ENCODE measurements at places on chromosomes 3 and 15.
A peak's percentile ranks its signal among the peaks of the same experiment; 100 is the strongest.

GRCh38 chr15:80041494-80042253, 17.8 kb upstream of the ZFAND6 start:
- no peak for DNase-seq

DNA sequence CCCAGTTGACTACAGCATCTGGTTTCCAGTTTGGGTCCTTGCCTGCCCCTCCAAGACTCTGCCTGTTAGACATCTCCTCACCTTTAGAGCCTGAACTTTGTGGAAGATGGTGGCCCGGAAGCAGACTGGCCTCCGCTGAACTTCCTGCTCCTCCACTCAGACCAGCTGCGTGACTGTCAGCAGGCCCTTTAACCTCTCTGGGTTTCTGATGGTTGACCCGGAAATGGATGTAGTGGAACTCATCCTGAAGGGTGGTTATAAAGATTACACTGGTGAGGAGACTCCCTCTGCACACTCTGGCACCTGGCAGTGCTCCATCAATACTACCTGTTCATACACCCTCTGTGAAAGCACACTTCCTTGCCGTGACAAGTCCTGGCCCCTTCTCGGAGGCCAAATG, 151.9 kb upstream of the TLE3 start:
- no peak for DNase-seq

GRCh38 chr3:147415874-147416273, 6.7 kb downstream of the ZIC1 start:
- no peak for DNase-seq

- DNase-seq, result no peak
Measured at GRCh38 chr15:35181538-35181937, 96.4 kb upstream of the NANOGP8 start.

DNA sequence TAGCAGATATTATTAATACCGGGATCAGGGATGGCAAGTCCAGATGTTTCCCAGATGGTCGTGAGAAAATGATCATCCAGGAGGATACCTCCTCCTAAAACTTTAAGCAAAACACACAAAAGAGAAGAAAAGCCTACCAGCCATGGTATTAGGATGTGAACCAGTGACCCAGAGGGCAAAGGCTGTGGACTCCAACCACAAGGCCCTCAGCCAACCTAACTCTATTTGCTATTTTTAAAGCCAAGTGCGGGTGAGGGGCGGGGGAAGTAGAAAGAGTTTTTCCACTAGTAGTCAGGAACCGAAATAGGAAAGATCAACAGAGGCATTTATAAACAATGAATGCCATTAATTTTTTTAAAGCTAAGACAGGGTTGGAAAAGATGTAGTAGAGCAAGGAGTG, 77.4 kb downstream of the STAC start:
- no peak for DNase-seq

DNA sequence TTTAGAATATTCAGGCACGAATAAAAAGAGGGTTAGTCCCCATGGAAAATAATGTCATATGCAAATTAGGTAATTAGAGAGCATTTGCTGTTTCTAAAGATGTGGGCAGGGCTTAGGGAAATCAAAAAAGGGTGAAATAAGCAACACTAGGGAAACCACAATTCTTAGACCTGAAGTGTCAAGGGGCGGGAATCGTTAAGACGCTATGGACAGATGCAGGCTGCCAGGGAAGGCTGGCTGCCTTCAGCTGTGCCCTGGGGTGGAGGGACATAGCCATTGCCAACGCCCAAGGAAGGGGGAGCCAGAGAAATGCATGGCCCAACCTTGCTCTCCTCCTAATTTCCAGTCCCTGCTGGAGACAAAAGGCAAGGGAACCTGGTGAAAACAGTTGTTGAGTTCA, 141.7 kb upstream of the PROK2 start:
- DNase-seq, result no peak

- DNase-seq, result no peak
Measured at GRCh38 chr15:25715536-25716413, 147.4 kb downstream of the ATP10A start.

- DNase-seq, result no peak
Measured at GRCh38 chr15:101027273-101027901, 108.2 kb downstream of the LRRK1 start.

- DNase-seq, result peak; percentile 16
Measured at GRCh38 chr15:97959724-97960363, 659 bp upstream of the ARRDC4 start.

DNA sequence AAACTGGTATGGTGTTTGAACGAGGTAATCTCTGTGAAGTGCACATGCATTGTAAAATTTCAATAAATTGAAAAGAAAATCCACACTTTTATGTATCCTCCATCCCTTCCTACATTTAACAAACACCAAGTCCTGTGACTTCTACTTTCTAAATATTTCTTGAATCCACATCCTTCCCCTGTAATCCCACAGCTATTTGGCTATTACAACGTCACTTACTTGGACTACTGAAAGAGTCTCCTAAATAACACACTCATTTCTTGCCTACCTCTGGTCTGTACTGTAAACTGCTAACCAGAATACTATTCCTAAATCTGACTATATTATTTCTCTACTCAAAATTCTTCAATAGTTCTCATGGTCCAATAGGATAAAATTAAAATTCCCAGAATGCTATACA, 176.1 kb downstream of the NEK10 start:
- no peak for DNase-seq

DNA sequence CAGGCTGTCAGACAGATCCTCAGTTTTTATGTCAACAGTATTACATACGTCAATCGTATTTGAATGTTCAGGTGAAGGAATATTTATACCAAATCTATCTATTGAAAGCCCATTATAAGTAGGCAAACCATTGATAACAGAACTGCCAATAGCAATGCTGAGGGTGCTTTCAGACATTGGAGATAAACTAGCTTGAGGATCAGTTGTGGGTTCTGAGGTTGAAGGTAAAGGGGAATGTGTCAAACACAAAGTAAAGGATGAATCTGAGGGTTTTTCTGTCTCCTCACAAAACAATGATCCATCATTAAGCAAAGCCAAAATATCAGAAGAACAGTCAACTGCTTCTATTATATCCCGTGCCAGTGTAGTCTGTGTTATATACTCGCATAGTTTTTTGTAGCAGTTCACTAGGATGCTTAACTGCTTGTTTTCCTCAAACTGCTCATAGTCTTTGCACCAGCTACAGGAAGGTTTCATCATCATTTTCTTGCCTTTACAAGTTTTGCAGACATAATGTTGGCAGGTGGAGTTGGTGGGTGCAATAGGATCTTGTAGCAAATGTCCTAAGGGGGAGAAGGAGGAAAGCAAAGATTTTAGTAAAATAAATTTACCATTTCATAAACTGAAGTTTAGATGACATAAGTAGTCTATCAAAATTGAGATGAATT, 43.8 kb downstream of the MSL2 start:
- DNase-seq, result no peak

- DNase-seq, result no peak
Measured at GRCh38 chr3:127988770-127989557, 63.3 kb upstream of the SEC61A1 start.

GRCh38 chr3:34275811-34276210, 477.4 kb downstream of the PDCD6IP start:
- no peak for DNase-seq

- no peak for DNase-seq
Measured at GRCh38 chr15:32698773-32699390, 18.9 kb upstream of the GREM1 start.

GRCh38 chr3:49006408-49007067, 653 bp upstream of the WDR6 start:
- no peak for DNase-seq

DNA sequence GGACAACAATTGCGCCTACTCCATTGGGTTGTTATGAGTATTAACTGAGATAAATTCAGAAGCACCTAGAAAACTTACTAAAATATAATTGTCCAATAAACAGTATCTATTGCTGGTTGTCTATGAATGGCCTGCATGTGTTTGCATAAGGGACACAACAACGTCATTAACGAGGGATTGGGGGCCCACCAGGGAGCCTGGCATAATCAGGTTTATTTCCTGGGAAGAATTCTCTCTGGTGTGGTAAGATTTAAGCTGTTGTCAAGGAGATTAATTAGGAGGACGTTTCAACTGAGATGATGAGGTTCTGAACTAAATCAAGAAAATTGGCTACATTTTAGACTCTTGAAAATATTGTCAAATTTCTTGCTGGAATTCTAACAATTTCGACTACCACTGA, 176.1 kb upstream of the CDIN1 start:
- DNase-seq, result no peak

- DNase-seq, result peak; percentile 70
Measured at GRCh38 chr15:84734794-84735479, 13.5 kb upstream of the ZNF592 start.

DNA sequence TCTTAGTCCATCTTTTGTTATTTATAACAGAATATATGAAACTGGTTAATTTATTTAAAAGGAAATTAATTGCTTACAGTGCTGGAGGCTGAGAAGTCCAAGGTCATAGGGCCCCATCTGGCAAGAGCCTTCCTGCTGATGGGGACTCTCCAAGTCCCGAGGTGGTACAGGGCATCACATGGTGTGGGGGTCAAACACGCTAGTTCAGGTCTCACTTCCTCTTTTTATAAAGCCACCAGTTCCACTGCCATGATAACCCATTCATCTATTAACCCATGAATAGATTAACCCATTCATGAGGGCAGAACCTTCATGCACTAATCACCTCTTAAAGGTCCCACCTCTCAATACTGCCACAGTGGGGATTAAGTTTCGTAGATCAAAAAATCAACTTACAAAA, 659.3 kb downstream of the NAALADL2 start:
- DNase-seq, result no peak

GRCh38 chr15:77085297-77085696, 14.4 kb upstream of the TSPAN3 start:
- DNase-seq, result no peak

DNA sequence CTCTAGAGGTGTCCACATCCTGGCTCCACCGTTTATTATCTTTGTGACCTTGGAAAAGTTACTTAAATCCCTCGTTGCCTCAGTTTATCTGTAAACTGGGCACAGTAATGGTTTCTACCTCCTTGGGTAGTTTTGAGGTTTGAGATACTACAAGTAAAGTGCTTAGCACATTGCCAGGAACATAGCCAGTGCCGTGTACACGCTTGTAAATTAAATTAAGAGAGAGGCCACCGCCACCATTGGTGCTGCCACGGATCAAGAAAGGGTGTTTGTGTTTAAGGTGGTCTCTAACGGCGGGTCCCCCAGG, 5.8 kb upstream of the WNT7A start:
- no peak for DNase-seq

- DNase-seq, result no peak
Measured at GRCh38 chr3:84547971-84548970, 410.5 kb upstream of the CADM2 start.

GRCh38 chr3:100019719-100020118, 94.6 kb downstream of the FILIP1L start:
- no peak for DNase-seq

- DNase-seq, result no peak
Measured at GRCh38 chr15:78257681-78258080, 6.7 kb upstream of the DNAJA4 start.

- peak; percentile 40 for DNase-seq
Measured at GRCh38 chr15:63191895-63192618, 2.7 kb downstream of the RAB8B start.

DNA sequence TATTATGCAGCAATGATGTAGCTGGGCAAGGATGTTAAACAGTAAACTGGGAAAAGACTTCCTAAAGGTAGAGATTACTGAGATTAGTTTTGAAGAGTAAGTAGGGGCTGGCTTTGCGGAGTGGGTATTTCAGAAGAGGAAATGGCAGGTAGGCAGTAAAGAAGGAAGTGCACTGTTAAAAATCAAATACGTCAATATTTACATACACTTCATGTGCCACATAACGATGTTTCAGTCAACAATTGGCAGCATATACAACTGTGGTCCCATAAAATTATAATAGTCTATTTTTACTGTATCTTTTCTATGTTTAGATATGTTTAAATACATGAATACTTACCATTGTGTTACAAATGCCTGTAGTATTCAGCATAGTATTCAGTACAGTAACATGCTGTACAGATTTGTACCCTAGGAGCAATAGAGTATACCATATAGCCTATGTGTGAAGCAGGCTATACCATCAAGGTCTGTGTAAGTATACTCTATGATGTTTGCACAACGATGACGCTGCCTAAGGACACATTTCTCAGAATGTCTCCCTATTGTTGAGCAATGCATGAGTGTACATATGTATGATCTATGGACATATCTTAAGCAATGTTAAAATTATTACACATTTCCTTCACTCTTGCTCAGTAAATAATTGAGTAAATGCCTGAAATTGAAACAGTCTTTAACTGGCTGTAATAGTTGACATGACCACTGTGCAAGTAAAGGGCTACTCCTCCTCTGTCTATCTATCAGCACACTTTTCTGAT, 196.7 kb downstream of the ISL2 start:
- DNase-seq, result no peak

DNA sequence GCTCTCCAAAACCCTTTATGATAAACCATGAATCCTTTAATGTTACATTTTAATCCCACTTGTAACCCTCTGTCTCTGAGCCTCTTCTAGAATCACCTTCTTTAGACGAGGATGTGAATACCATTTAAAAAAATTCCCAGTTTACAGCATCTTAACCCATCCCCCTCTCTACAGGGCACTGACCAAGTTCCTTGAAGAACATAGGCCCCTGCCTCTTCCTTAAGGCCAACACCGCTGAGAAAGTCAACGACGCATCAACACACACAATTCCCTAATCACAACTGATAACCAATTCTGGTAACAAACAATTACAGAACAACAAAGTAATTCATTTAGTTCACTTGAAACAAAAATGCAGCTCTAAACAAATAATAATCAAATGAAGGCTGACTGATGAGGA, 130.3 kb downstream of the DLG1 start:
- no peak for DNase-seq

DNA sequence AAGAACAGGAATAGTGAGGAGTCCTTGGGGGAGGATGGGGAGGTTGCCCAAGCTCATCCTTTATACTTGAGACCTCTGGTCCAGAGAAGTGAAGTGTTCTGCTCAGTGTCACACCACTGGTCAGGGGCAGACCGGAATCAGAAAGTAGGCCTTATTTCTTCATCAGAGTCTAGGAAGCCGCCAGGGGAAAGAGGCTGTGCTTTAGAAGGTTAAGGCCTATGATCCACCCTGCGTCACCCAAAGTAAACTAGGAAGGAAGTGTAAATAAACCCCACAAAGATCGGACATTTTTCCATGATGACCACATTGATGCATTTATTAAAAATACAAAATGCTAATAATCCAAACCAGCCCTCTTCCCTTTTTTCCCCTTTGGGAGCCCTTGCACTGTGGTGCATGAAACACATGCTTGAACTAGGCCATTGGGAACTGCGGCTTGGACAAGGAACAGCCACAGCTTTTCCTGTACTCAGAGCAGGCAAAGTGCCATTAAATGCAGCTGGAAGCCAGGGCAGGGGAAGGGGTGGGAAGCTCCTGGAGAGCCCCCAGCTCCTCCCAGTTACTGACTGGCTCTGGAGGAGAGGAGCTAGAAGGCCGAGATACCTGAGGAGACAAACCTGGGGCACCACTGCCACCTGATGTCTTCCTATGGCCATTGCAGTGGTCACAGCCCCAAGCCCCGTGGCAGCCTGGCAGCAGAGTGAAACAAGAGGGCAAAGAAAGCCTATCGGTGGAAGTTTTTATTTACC, 37.0 kb downstream of the CDC25A start:
- DNase-seq, result peak; percentile 54

- no peak for DNase-seq
Measured at GRCh38 chr3:183129243-183129642, 29.9 kb upstream of the MCCC1 start.

- no peak for DNase-seq
Measured at GRCh38 chr15:77426871-77427270, 6.2 kb downstream of the HMG20A start.

Measured in CD4-positive, alpha-beta T cell (primary cell).